ENCODE measurements at places on chromosomes 3 and 15.
A peak's percentile ranks its signal among the peaks of the same experiment; 100 is the strongest.

DNA sequence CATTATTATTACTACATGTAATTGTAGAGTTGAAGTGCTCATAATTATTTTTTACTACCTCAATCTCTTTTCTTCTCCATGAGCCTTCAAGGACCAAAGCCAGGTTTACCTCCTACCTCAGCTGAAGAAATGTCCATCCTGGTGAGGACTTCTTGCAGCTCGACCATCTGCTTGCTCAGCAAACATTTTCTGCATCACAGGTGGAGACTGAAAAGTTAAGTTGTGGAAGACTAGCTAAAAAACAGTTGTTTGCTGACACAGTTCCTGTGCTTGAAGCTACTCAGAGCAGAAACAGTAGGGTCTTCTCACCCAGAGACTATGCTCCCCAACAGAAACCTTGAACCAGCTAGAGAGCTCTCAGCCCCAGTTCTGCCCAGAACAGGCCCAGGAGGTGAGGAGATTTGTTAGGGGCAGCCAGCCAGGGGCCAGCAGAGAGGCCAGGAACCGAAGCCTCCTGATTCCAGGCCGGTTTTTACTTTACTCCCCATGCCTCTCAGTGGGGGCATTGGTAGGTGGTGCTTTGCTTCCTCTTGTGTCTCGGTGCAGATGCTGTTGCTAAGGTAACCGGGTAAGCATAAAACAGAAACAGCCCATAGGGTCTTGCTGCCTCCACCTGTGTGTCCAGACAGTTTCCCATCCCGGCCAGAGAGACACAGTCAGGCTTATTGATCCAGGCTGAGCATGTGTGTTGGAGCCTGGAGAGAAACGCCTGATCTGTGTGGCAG lies 54.9 kb downstream of the CCNL1 start:
- DNase-seq: no peak

- DNase-seq: no peak
These were observed 56.2 kb upstream of the TSEN2 start for GRCh38 chr3:12428126-12428525.

- DNase-seq: peak; percentile 2
These were observed 435 bp downstream of the SLC35G2 start for GRCh38 chr3:136819392-136819730.

- DNase-seq: no peak
These were observed 978 bp upstream of the CMC1 start for GRCh38 chr3:28240441-28240840.

DNA sequence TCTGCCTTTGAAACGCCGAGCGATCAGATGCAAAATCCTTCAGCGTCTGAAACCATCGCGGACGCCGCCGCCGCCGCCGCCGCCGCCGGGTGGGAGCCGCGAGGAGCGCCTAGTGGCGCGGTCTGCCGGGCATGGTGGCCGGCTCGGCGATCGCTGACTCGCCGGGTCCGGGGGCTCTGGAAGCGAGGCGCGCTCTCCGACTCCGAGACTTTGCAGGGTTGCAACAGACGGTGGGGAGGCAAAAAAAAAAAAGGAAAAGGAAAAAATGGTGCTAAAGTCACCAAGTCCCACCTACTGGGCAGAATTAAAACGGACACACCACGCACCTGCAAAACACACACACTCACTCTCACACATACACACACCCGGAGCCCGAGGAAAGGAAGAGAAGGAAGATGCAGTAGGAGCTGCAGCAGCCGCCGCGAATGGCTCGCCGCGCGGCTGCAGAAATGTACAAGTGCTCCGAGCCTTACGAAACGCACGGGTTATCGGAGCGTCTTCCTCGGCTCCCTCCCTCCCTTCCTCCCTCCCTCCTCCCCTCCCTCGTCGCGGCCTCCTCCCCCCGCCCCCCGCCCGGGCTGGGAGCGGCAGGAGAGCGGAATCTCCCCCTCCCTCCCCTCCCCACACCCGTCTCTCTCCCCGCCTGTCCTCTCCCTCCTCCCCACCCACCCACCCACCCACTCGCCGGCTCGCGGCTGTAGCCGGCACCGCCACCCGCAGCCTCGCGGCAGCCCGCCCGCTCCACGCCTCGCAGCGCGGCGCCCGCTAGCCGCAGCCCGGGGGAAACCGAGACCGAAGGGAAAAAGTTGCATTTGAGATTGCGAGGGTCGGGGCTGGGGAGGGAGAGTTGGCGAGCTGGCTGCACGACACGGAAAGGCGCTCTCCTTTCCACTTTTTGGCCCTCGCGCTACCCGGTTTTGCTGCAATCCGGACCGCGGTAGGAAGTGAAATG lies at the start of gene NTRK3:
NTRK3 (minus strand) TSS at position 461 of the 952 bp plus-strand sequence. CDS start 586 bp downstream, outside the sequence.
- DNase-seq: no peak

GRCh38 chr3:13748276-13748879 lies 131.5 kb downstream of the WNT7A start:
- DNase-seq: no peak

DNA sequence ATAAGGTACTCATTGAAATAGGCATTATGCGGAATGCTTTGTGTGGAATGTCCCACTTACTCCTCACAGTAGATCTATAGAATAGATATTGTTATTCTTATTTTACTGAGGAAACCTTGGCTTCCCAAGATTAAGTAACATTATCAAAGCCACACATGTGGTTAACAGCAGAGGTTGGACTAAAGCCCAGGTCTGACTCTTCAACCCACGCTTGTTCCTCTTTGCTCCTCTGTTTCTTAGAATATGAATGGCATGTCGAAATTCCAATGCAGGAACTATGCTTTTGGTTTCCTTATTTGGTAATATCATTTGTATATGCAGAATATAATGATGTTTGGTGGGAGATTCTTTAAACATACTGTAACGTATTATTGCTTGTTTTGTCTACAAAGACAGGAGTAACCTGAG lies 818.8 kb upstream of the LMCD1 start:
- DNase-seq: no peak

DNA sequence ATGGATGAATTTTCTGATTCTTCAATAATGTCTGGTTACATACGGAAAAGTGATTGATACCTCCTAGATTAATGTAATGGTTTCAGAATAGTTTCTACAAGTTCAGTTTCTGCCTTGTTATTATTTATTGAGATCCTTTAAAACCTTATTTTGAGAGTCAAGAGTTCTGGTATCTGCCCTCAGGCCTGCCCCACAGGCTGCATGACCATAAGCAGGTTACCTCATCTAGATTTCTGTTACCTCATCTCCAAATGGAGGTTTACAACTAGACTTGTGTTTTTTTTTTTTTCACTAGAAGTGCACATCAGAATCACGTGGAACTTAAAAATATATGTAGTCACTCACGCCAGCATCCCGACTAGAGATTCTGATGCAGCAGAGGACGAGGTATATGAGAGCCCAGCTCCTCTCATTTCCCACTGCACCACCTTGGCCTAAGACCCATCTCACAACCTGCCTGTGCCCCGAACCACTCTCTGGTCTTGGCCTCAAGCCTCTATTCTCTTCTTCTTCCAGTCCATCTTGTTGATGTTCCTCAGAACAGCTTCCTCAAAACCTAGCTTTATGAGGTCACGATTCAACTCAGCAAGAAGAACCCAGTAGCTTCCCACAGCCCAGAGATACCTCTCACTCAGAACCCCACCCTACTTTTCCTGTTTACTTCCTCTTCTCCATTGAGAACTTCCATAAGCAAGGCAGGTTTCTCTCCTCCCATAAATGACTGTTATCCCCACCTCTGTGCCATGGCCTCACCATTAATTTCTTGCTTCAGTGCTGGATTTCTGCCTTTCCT lies 353.4 kb downstream of the CHST2 start:
- DNase-seq: no peak

GRCh38 chr3:196966526-196967401 lies 1.9 kb downstream of the PIGZ start:
- no peak for DNase-seq

DNA sequence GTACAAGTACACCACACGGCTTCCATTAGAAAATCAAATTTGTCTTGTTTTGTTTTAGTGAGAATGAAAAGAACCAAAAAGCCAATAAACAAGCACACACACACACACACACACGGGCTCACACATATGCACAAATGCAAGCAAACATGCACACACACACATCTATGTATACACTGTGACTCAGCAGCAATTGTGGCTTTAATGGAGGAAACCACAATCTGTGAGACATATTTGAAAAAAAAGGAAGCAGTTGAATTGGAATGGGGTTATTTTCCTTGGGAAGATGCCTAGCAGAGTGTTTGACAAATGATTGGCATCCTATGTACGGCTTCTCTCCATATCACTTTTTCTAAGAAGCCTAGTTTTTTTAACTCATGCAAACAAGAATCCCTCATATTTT lies 201.1 kb upstream of the ARRDC4 start:
- no peak for DNase-seq

DNA sequence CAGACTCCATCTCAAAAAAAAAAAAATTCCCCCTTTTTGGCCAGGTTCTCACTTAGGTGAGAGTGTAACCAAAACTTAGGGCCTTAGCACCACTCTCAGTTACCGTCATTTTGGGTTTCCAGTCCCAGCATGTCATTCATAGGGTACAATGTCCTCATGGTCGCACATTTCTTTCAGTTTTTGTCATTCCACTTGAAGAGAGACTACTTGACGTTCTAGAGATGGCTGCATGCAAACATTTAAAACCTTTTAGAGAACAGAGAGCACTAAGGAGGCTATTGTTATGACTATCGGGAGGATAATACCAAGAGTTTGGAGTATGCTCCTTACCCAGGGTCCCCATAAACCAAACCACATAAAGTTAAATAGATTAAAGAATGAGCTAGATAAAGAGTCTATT lies 37.9 kb upstream of the THUMPD3 start:
- DNase-seq: no peak

GRCh38 chr3:3189102-3189727 lies 9.7 kb upstream of the CRBN start:
- no peak for DNase-seq

DNA sequence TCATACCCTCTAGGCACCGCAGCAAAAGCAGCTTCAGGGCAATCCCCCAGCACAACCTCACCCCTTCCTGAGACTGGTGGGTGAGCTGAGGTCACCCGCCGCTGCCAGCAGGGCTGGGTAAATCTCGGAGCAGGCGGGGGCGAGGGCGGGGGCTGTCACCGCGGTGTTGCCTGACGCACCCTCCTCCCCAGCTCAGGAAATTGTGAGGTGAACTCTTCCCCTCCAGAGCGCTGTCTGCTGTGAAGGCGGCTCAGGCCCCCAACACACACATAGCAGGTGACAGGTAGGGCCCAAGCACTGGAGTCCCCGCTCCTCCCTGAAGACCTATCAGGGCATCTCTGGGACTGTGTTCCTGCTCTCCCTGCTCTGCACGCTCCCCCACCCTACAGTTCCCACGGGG lies 30.2 kb upstream of the FURIN start:
- peak; percentile 85 for DNase-seq

GRCh38 chr3:129727707-129728106 lies 121.2 kb upstream of the PLXND1 start:
- DNase-seq: no peak

DNA sequence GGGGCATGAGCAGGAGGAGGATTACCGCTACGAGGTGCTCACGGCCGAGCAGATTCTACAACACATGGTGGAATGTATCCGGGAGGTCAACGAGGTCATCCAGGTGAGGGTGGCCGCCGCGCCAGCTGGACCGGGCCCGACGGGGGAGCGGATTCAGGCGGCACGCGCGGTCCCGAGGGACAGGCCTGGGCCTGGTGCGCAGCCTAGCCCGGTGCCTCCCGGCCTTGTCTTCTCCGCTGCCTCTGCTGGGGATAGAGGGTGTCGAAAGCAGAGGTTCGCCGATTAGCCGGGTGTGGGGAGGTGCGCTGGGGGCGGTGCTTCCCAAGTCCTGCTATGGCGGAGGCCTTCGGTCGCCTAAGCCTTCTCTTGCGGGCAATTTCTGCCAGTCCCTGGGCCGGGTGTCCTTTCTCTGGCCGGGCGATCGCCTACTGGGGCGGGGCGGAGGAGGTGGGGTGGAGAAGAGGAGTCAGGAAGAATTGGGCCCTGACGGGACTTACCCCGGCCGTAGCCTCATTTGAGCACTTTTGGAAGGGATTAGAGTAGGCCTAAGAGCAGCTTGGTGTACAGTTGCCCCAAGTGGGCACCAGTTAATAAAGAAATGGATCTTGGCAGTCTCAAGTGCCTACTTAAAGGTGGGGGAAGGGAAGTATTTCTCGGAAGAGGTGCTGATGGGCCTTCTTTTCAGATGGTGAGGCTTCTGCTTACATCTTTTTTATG lies 940 bp downstream of the ARIH1 start:
- peak; percentile 61 for DNase-seq

GRCh38 chr3:107001635-107002034 lies 375.6 kb upstream of the CCDC54 start:
- DNase-seq: no peak

GRCh38 chr3:195865752-195866151 lies 42.6 kb downstream of the TNK2 start:
- DNase-seq: no peak

GRCh38 chr3:79598594-79598993 lies 169.2 kb downstream of the ROBO1 start:
- no peak for DNase-seq

- no peak for DNase-seq
These were observed 493.2 kb upstream of the KCNMB2 start for GRCh38 chr3:178043084-178043483.

- DNase-seq: no peak
These were observed 584 bp upstream of the XCR1 start for GRCh38 chr3:46027736-46028397.

- no peak for DNase-seq
These were observed 73.9 kb downstream of the RNF13 start for GRCh38 chr3:149886957-149887356.

GRCh38 chr15:72593838-72594237 lies 60.7 kb upstream of the GOLGA6B start:
- no peak for DNase-seq

GRCh38 chr3:194396859-194397756 lies 2.0 kb downstream of the GP5 start:
- DNase-seq: peak; percentile 20

GRCh38 chr15:33344530-33344929 lies 33.8 kb downstream of the RYR3 start:
- DNase-seq: no peak

DNA sequence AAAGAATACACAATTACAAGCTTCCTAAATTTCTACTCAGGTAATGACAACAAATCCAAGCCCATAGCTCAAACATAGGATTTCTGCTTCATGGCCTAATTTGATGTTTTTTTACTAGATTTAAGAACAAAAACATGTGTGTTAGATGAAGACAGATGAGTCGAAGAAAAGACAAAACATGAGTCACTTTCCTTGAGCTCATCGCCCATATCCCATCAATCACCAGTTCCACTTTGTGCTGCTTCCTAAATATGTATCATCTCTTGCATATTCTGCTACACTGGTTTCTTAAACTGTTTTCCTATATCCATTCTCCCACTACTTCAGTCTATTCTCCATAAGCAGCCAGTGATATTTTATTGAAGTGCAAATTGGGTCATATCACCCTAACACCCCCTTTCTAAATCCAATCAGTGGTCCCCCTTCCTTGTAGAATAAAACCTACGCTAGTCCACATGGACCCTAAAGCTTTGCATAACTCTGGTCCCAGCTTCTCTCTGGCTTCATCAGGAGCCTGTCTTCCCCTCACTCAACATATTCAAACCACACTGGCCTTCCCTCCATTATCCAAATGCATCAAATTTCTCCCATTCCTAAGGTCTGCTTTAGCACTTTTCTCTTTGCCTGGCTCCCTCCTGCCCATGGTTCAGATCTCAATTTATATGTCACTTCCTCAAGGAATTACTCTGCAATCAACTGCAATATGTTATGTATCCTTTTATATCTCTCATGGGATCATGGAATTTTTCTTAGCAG lies 1033.9 kb downstream of the FHIT start:
- no peak for DNase-seq

GRCh38 chr3:162865466-162865865 lies 1368.9 kb downstream of the OTOL1 start:
- DNase-seq: no peak

GRCh38 chr3:146498002-146498736 lies 28.8 kb upstream of the PLSCR2 start:
- DNase-seq: peak; percentile 10

- no peak for DNase-seq
These were observed 83.4 kb downstream of the CD200R1L start for GRCh38 chr3:112763258-112763657.

Measured in stimulated activated CD8-positive, alpha-beta memory T cell treated with anti-CD3 and anti-CD28 coated beads, Interleukin-2, amount 100 ng/mL, for 48 hours (primary cell).